ENCODE measurements at places on chromosomes 2 and 18.

GRCh38 chr2:111252436-111252835 lies 131.7 kb downstream of the BCL2L11 start:
- DNase-seq = no peak

DNA sequence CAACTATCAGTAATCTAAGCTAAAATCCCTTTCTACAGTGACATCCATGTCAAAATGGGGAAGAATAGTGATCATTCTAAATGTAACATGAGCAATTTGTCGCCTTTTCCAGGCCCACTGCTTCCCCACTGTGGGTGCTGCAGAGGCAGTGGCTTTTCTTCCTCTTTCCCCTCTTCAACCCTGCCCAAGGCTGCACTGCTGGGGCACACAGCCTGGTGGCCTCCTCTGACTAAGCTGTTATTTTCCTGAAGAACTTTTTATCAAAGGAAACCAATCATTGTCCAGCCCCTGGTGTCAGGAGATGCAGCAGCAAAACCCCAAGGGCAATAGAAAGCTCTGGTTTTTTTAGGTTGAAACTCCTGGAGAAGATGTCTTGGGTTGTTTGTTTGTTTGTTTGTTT lies 117.6 kb upstream of the KLF7 start:
- no peak for DNase-seq

DNA sequence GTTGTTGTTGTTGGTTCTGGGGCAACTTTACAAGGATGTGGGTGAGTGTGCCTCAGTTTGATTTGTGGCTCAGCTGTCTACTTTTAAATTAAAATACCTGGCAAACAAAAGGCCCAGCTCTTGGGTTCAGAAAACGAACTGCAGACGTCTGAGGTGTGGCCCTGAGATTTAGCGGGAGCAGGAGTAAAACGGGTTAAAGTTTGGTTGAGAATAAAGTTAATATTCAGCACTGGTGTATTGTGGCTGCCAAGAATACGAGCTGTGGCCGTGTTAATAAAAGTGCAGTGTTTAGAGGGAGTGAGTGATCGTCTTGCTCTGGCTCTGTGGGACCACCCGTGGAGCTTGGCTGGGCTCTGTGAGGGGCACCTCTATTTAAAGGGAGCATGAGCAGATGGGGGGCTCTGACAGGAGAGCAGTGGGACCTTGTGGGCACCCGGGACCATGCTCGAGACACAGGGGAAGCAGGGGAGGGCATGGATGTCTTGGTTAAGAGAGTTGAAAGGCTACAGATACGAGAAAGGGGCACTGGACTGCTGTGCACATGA lies 80.3 kb downstream of the VAPA start:
- DNase-seq = no peak

DNA sequence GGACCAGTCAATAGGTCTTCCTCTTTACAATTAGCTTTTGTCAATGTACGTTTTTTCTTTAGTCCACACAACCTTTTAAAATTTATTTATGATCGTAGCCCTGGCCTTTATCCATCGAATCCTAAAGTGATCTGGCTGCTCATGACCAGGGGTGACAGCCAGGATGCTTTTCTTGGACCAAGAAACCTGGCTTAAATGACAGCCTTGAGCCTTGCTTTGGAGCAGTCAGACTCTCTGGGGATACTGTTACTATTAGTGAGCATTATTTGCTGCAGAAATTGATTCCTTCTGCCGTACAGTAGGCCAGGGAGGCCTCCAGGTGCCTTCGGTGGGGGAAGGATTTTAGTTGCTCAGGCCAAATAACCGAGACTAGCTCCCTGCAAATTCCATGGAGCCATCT lies 70.2 kb downstream of the AGAP1 start:
- no peak for DNase-seq

DNA sequence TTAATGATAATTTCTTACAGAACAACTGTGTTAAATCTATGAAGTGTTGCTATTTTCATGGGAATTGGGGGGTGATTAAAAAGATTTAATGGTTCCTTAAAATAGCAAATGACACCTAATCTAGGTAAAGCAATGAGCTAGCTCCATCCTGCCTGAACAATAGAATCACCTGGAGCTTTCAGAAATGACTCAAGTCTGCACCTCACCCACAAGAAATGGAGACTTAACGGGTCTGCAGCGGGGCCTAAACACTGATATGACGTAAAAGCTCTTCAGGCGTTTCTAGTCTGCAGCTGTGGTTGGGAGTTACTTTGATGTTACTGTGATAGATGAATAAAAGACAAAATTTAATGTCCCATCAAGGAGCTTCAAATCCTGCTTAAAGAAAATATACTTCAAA lies 328.2 kb downstream of the RND3 start:
- peak; percentile 15 for DNase-seq

DNA sequence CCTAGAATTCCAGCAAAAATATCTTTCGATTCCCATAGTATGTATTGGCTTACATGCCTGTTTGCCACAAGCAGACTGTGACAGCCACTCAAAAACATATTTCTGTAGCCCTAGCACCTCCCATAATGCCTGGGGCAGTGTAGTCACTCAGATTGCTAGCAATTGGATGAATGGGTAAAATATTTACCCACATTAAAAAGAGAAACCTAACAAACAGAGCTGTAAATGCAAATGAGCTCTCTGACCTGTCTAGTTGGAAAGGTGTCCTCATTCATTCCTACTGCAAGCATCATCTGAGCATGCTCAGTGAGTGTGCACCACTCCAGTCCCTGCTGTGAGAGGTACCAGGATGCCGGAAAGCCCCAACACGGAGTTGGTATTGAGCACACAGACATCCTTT lies 234.0 kb upstream of the RAB12 start:
- DNase-seq = no peak

Data from T-helper 2 cell (primary cell).